ENCODE measurements at places on chromosomes 7 and 10.

DNA sequence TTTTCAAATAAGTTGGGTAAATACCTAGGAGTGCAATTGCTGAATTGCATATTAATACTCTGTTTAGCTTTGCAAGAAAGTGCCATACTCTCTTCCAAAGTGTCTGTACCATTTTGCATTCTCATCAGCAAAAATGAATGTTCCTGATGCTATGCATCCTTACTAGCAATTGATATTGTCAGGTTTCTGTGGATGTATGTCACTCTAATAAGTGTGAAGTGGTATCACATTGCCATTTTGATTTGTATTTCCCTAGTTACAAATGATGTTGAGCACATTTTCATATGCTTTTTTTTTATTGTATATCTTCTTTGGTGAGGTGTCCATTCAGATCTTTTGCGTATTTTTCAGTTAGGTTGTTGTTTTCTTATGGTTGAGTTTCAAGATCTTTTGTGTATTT lies 230.4 kb upstream of the MAGI2 start:
- no peak for DNase-seq

DNA sequence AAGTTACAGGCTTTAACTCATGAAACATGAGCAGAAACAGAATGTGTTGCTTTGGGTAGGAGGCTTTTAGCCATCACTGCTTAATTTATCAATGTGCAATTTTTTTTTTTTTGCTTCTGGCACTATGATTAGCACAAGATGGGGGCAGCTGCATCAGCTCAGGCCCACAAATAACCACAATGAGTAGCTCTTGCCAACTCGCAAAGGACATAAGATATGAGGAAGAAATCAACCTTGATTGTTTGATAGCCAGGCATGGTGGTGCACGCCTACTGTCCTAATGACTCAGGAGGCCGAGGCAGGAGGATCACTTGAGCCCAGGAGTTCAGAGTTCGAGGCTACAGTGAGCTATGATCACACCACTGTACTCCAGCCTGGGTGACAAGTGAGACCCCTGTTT lies 12.3 kb downstream of the NOD1 start:
- DNase-seq = no peak

DNA sequence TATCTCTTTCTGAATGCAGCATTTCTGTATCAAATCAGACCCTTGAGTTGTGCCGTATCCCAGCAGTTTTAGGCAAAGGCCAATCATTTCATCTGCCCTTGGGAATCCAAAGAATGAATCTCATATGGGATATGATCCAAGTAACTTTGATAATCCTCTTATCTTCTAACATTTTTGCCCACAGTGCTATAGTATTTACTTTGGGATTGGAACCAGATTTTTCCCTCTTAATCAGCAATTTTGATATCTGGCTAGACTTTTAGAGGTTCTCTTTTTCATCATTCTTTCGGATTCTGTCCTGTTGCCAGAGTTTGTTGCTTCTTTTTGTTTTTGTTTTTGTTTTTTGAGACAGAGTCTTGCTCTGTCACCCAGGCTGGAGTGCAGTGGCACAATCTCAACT lies 118.0 kb downstream of the NRF1 start:
- DNase-seq = no peak

DNA sequence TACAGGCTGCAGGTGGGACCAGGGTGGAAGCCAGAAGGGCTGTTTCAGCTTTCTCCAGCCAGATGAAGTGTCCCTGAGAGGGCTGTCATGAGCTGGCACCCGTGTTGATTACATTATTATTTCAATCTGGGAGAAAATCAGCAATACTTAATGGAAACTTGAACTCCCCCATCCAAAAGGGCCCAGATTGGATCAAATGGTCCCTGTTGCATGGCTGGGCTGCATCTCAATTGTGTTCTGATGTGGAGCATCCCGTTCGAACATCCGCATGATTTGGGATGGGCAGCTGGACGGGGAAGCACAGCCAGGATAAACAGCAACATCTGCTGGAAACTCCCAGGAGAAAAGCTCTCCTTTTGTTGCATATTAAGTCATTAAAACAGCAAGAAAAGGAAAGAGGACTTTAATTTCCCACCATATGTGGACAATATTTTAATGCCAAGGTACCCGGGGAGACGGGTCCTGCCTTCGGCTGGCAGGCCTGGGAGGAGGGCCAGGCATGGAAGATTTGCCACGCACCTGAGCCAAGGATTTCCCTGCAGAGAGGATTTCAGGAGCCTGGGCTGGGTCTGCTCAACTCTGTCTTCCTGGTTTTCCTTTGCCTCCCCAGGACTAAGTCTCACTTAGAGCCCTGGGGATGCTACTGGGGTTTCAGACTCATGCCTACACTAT lies 52.4 kb downstream of the NPTX2 start:
- no peak for DNase-seq

DNA sequence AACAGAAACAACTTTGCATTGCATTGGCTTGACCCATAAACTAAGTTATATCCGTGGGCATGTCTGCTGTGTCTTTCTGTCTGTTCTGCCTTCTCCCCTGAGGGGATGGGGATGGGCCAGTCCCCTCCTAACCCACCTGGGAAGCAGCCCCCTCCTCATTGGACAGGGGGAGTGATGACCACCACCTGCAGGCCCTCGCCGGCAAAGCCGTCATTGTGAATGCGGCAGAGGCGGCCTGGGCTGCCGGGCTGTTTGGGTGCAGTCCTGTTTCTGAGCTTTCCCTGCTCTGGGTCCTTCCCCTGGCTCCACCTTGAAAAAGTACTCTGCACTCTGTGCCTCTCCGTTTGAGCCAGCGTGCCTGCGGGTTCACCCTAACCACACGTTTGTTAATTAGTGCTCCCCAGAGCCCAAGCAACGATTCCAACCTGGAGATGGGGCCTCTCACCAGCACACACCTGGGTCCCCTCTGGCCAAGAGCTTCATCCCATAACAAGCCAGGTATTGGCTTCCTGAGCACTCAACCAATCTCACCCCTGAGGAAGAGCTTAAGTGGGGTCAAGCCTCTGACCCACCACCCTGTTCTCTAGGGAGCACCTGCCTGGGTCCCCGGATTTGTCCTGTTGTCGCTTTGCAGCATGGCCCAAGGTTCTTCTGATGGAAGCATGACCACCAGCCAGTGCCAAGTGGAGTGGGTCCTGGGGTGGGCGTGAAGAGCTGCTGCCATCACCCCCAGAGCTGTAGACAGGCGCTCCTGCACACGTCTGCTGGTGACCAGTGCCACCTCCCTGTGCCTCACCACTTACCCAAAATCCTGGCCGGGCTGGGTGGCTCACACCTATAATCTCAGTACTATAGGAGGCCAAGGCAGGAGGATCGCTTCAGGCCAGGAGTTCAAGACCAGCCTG lies 39.4 kb upstream of the ZMIZ2 start:
- DNase-seq = no peak
